ENCODE measurements at places on chromosomes 3 and 15. TPM values are rescaled to one million over a fixed set of nuclear protein-coding genes. Genes with fewer than 3 reads are reported as not detected.

GRCh38 chr3:25597535-25598101 lies 67.1 kb downstream of the TOP2B start:
- H3K27me3 ChIP-seq: no peaks in the 10 kb centered on the region
- H3K27ac ChIP-seq: no peak overlapping the region
- peaks cover 64% of the 10 kb centered on the region for H3K36me3 ChIP-seq
- DNase-seq: no peak

The ECE2 gene
- not detected for total RNA-seq

- DNase-seq: no peak
- H3K27me3 ChIP-seq: peaks cover 4% of the 10 kb centered on the region
- no peaks in the 10 kb centered on the region for H3K36me3 ChIP-seq
- H3K4me1 ChIP-seq: no peaks in the 10 kb centered on the region
These were observed 21.2 kb upstream of the SHC4 start for GRCh38 chr15:48984811-48985352.

- no peaks in the 10 kb centered on the region for H3K36me3 ChIP-seq
- no peaks in the 10 kb centered on the region for H3K27me3 ChIP-seq
- no peak overlapping the region for H3K4me3 ChIP-seq
- H3K27ac ChIP-seq: no peak overlapping the region
- no peak for DNase-seq
- peaks cover 7% of the 10 kb centered on the region for H3K4me1 ChIP-seq
These were observed 28.8 kb upstream of the GLCE start for GRCh38 chr15:69131362-69132220.

DNA sequence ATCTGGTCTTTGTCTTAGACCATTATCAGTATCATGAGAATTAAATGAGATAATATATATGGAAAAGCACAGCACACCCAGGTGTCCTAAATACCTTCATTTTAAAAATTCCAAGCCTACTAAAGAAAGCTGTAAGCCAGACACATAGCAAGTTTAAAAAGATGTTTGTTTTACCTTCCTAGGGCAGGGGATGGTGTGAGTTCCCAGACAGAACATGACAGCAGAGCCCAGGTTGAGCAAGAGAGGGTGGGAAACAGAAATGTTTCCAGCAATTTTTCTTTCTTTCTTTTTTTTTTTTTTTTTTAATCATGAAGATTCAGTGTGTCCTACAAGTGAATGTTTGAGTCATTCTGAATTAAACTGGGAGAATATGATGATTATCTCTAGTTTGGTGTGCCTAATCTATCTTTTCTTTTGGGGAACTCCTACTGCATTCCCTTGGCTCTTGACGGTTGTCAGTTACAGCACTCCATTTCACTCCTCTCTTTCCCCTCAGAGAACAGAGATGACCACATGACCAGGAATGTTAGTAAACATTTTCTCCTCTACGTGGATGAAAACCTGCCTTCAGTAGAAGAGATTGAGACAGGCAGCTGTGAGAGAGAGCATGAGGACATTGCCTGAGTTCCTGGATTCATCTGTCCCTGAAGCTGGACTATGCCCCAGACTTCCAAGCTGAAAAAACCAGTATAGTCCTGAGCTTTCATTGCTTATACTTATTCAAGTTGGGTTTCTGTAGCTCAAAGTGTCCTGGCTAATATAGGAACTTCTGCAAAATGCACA lies 54.5 kb upstream of the ARL14 start:
- no peaks in the 10 kb centered on the region for H3K36me3 ChIP-seq
- H3K27ac ChIP-seq: no peak overlapping the region
- H3K4me1 ChIP-seq: no peaks in the 10 kb centered on the region
- H3K27me3 ChIP-seq: peaks cover 5% of the 10 kb centered on the region

The TTLL13 gene
- total RNA-seq: 2.2 TPM

DNA sequence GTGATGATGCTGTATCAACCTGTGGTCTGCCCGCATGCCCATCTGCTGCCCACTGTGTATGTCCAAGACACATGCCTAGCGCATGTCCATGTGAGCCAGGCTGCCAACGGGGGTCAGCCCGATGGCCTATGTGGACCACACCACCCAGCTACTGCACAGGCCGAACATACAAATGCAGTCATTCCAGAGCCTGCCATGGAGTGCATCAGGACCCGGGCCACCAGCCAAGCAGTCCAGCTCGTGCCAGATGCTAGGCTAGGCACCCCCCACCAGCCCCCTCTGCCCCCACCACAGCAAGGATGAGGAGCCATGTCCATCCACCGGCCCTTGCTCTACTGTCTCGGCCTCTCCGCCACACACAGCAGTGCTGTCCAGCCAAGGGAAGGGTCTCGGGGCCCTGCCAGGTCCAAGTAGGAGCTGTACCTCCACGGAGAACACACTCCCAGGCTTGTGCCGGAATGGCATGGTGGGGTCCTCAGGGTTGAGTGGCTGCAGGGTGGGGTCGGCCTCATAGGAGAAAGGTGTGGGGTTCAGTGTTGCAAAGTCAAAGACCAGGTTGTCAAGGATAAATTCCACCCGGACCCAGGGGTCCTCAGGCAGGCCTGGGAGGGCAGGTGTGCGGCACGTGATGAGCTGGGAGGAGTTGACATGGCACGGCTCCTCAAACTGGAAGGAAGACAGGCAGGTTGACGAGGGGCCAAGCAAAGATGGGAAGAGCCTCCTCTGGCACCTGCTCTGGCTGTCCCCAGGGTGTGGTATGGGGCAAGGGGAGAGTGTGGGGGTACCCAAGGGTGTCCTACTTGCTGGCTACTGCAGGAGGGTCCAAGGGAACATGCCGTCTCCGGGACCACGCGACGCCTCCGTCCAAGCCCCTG lies 15.3 kb downstream of the PLXNB1 start:
- no peak overlapping the region for H3K27ac ChIP-seq
- H3K4me3 ChIP-seq: no peak overlapping the region
- no peak for DNase-seq
- H3K4me1 ChIP-seq: no peaks in the 10 kb centered on the region
- no peaks in the 10 kb centered on the region for H3K27me3 ChIP-seq

GRCh38 chr3:173553635-173554280 lies 156.2 kb downstream of the NLGN1 start:
- H3K27ac ChIP-seq: no peak overlapping the region
- DNase-seq: no peak
- H3K4me1 ChIP-seq: no peaks in the 10 kb centered on the region
- no peaks in the 10 kb centered on the region for H3K27me3 ChIP-seq

DNA sequence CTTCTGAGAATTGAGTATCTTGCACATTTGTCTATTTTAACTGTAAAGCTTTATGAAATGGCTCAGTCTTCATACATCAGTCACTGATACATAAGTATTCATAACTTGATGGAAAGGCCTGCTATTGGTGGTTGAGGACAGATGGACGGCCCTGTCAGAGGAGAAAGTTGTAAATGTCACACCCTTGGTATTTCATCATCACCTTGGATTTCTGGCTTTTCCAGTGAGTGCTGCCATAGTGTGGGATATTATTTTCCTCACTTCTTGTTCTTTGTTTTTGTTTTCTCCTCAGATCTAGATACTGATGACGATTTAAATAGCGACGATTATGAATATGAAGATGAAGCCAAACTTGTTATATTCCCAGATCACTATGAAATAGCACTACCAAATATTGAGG lies 47.9 kb downstream of the USP13 start:
- H3K4me3 ChIP-seq: no peak overlapping the region
- no peak for DNase-seq
- H3K36me3 ChIP-seq: no peaks in the 10 kb centered on the region

The AP3B2 gene
- not detected for total RNA-seq

DNA sequence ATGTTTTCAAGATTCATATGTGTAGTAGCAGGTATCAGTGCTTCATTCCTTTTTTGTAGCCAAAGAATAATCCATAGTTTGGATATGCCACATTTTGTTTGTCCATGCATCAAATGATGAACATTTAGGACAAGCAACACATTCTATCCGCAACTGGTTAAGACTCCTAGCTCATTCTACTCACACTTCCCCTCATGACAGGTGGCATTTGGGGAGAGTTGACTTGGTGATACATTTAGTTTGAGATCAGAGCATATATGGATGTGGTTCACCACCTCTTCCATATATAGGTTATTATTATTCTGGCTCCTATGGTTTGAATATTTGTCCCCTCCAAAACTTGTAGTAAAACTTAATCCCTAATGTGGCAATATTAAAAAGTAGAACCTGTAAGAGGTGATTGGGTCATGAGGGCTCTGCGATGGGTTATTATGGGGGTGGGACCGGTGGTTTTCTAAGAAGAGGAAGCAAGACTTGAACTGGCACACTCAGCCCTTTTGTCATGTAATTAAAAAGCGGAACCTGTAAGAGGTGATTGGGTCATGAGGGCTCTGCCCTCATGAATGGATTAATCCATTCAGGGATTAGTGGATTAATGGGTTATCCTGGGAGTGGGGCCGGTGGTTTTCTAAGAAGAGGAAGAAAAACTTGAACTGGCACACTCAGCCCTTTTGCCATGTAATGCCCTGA lies 75.3 kb upstream of the HRH1 start:
- no peaks in the 10 kb centered on the region for H3K27me3 ChIP-seq
- H3K36me3 ChIP-seq: no peaks in the 10 kb centered on the region
- DNase-seq: no peak
- H3K4me1 ChIP-seq: no peaks in the 10 kb centered on the region
- no peak overlapping the region for H3K27ac ChIP-seq
- H3K4me3 ChIP-seq: no peak overlapping the region

DNA sequence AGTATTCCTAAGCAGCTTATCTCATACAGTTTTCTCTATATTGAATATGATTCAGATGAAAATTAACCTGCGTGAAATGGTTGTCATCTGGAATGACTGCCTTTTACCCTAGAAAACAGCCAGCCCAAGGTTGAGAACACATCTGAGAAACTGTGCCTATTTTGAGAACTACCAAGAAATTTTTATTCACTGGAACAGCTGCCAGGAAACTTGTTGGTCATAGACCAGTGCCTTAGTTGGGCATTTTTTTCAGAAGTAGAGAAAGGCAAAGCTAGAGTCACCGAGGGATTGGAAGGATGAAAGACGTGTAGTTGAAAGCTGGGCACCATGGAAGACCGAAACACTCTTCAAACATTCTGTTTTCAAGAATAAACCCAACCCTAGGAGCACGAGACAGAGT lies 277.1 kb downstream of the LPP start:
- no peaks in the 10 kb centered on the region for H3K27me3 ChIP-seq
- H3K36me3 ChIP-seq: no peaks in the 10 kb centered on the region
- DNase-seq: no peak
- peaks cover 3% of the 10 kb centered on the region for H3K4me1 ChIP-seq

The MME gene
- 6.1 TPM for total RNA-seq

- H3K27me3 ChIP-seq: no peaks in the 10 kb centered on the region
- H3K4me3 ChIP-seq: no peak overlapping the region
- peaks cover 63% of the 10 kb centered on the region for H3K4me1 ChIP-seq
These were observed 90.0 kb upstream of the ICE2 start for GRCh38 chr15:60568914-60569391.

The PPP1R14D gene
- total RNA-seq: not detected

GRCh38 chr3:39011191-39011736 lies 40.5 kb downstream of the SCN11A start:
- H3K4me1 ChIP-seq: no peaks in the 10 kb centered on the region
- H3K4me3 ChIP-seq: no peak overlapping the region
- no peaks in the 10 kb centered on the region for H3K36me3 ChIP-seq

The CMSS1 gene
- 12.7 TPM for total RNA-seq

DNA sequence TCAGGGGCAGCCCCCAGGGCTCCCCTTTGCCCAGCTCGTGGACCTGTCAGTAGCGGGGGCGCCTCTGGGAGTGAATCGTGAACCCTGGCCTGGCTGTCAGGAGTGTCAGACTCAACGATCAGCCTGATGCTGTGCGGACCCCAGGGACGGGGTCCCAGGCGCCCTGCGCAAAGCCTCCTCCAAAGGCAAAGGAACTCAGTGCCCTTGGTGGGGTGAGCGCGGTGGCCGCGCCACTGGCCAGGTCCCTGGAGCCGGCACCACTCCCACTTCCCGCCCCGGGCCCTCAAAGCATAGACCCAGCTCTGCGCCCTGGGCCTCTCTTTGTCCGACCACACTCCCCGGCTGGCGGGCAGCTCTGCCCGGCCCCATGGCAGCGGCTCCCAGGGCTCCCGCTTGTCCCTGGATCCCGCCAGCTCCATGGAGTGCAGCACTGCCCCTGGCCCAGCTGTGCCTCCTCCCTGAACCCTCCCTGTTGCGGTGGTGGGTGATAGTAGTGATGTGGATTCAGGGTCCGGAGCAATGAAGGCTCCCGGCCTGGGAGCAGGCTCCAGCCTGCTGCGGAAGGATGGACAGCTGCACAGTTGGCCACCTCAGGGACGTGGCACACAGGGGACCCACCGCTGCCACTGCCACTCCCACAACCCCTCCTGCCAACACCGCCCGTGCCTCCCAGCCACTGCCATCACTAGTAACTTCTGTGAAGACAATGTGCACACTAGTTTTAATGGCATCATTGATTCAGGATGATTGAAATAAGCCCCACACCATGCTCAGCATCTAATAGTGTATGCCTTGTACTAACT lies 263.8 kb downstream of the ZBBX start:
- no peaks in the 10 kb centered on the region for H3K36me3 ChIP-seq
- DNase-seq: no peak
- no peaks in the 10 kb centered on the region for H3K4me1 ChIP-seq
- H3K27me3 ChIP-seq: no peaks in the 10 kb centered on the region
- no peak overlapping the region for H3K27ac ChIP-seq

Data from natural killer cell (primary cell).